ENCODE measurements at places on chromosomes 2 and 18.
A peak's percentile ranks its signal among the peaks of the same experiment; 100 is the strongest.

GRCh38 chr18:23274638-23275482, 139.6 kb downstream of the CABLES1 start:
- DNase-seq: no peak

DNA sequence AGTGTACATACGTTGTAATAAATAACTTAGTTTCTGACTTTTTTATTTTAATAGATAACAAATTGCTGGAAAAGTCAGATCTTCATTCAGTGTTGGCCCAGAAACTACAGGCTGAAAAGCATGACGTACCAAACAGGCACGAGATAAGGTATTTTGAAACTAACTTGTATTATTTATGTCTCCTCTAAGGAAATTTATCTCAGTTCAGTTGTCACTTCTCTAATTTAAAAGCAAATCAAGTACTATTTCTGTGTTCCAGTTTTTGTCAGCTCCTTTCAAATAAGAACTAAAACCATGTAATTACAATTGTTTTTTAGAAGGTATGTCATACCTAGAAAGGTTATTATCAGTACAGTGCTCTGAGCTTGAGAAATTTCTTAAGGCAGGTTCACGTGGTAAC, 4.6 kb downstream of the ATG16L1 start:
- no peak for DNase-seq

DNA sequence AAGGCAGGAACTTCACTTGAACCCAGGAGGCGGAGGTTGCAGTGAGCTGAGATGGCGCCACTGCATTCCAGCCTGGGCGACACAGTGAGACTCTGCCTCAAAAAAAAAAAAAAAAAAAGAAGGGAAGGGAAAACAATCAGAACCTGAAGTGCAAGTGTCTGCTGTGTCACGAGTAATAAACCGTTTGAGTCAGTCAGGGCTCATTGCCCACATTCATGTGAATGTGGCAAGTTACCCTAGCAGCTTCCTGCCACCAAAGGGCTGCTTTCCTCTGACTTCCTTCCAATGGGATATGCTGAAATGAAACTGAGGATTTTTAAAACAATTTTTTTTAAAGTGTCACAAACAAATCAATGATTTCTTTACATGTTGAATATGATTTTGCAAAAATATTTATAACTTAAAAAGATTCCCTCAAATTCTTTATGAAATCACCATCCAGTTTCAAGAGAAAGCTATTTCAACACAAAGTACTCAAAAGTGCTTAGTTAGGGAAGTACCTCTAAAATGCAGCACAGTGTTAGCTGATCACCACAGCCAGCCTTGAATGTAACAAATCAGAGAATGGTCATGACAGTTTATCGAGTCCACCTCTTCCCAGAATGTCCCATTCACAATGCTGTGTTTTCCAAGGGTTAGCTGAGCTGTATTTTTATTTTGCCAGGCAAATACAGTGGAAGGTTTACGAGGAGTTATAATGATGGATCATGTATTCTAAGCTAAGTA, 36.4 kb downstream of the WDSUB1 start:
- peak; percentile 55 for DNase-seq

- no peak for DNase-seq
Observed at GRCh38 chr2:200471324-200471848, 38.5 kb downstream of the KCTD18 start.

DNA sequence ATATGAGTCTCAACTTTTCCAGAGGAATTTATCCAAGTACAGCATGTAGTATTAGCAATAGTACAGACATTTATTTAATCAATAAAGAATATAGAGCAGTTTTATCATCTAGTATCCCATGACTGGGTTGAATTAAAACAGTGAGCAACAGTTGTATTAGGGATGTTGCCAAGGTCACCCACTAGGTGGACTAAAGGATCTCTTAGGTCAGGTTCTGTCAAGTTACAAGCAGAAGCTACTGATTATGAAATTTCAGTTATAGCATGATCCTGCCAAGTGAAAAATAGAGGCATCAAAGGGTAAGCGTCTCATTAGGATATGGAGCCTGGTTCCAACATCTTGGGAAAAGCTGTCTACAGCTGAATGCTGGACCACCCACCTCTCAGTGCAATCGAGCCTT, 52.1 kb upstream of the LAPTM4A start:
- no peak for DNase-seq

- no peak for DNase-seq
Observed at GRCh38 chr2:178829299-178829960, 22.2 kb upstream of the TTN start.

DNA sequence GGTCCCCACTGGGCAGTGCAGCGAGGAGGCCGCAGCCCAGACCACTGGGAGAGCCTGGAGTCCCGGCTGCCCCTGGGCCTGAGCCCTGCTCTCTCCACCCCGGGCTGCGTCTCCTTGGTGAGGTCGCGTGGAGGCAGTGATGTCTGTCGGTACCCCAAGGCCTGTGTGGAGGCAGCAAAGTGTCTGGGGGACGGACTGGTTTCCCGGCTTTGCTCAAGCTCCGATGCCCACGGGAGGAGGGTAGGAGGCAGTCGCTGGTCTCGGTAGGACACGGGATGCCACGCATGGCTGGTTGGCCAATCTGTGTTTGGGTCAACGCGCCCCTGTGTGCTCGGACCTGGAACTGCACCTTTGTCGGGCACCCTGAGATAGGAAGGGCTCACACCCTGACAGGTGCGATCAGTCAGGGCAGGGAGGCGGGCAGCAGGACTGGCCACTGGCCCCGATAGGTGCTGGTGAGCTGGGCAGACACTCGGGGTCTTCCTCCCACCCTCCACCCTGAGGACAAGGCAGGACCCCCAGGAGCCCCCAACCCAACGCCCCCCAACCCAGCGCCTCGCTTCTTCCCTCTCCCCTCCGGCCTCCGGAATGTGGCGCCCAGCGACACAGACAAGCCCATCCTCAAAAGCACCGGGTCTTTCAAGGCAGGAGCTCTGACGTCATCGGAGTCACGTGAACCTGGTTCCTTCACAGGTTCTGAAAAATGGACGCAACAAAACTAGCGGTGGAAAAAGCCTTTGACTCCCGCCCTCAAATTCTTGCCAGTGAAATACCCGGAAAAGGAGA, 288.6 kb downstream of the NDUFA10 start:
- no peak for DNase-seq

DNA sequence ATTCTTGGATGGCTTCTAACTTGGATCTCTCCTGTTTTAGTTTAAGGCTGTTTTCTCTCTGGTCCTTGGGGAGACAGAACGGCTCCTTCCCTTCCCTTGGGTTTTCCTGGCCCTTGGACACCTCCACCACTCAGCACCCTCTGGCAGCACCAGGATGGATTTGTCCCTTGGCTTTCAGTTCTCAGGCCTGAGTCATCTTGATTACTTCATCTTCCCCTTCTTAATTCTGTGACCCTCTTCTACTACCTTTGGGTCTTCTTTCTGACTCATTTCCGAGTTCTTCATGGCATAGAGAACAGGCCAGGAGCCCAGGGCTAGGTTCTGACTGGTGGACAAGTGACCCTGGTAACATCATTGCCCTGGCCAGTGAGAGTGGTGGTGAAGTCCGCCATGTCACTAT, 14.9 kb downstream of the IGFBP2 start:
- DNase-seq: no peak

- no peak for DNase-seq
Observed at GRCh38 chr2:226906163-226906693, 70.4 kb downstream of the RHBDD1 start.

DNA sequence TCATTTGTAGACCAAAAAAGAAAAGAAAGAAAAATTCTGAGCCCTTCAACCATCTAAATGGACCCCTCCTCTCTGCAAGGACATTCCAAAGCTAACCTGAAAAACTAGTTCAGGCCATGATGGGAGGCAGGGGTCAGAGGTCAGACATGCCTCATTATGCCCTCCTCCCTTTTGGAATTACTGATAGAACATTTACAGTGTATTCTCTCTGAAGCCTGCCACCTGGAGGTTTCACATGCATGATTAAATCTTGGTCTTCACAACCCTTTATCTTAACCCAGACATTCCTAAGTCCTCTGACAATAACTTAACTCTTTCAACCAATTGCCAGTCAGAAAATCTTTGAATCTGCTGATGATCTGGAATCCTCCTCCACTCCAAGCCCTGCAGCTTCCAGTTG, 86.0 kb downstream of the SPP2 start:
- DNase-seq: no peak

DNA sequence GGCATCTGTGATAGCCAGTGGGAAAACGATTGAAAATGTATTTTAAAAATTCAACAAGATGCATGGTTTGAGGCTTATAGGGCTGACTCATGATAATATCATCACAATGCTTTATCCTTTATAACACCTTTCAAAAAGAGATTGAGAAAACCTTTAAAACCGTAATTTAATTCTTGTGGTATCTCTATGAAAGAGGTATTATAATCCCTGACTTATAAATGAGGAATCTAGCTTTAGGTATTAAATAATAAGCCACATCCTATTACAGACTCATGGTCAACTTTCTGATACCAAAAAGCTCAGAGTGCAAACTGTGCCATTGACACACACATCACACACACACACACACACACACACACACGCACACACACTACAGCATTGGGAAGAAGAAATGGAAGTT, 134.6 kb upstream of the RAB12 start:
- no peak for DNase-seq

DNA sequence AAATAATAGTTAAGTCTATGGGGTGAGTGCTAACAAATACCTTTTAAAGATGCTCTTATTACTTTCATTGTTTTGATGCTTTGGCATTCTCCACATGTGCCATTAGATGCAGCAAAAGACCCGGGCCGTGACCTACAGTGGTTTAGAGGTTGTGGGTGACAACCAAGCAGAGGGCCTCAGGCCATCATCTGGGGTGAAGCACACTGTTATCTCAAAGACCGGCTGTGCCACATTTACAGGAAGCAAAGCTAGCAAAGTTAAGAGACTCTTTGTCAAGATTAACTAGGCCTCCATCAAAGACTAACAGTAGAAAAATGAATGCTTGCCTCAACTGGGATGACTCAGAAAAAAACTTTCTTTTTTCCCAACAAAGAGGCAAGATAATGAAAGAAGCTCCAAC, 695.3 kb downstream of the SATB2 start:
- no peak for DNase-seq

- DNase-seq: no peak
Observed at GRCh38 chr2:96887493-96888012, 17.7 kb upstream of the SEMA4C start.

GRCh38 chr2:130892793-130893785, 56.4 kb downstream of the ARHGEF4 start:
- DNase-seq: no peak

DNA sequence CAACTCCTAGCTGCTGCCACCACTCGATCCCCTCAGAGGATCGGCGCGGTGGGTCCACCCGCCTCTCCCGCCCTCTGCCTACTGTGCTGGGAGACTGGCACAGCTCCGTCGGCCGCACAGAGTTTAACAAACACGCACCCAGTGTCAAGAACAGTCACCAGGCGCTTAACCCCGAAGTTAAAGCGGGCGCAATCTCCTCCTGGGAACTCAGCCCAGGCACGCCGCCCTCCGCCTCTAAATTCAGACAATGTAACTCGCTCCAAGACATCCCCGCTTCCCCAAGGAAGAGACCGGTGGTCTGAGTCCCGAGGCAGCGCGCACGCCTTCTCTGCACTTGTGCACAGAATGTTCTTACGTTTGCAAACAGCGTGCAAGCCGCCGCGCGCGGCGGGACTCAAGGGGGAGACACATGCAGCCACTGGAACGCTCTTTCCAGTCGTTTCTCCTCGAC, 533 bp downstream of the CXCR4 start:
- peak; percentile 78 for DNase-seq

- DNase-seq: no peak
Observed at GRCh38 chr2:187580462-187581124, 26.4 kb upstream of the TFPI start.

DNA sequence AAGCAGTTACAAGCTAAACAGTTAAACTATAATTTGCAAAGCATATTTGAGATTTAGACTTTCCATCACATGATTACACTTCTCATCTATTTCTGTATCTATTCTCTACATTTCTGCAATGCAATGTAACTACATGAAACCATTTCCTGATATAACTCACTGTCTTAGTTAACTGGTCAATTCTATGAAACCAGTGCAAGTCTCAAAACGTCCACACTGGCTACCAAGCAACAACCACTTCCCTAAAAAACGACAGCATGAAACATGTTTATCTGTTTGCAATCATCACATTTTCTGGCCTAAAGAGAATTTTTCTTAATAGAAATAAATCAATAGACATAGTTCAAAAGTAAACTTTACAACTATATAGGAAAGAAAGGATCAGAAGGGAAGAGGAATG, 17.4 kb downstream of the FECH start:
- DNase-seq: no peak

- no peak for DNase-seq
Observed at GRCh38 chr2:151762694-151763093, 28.4 kb upstream of the NEB start.

DNA sequence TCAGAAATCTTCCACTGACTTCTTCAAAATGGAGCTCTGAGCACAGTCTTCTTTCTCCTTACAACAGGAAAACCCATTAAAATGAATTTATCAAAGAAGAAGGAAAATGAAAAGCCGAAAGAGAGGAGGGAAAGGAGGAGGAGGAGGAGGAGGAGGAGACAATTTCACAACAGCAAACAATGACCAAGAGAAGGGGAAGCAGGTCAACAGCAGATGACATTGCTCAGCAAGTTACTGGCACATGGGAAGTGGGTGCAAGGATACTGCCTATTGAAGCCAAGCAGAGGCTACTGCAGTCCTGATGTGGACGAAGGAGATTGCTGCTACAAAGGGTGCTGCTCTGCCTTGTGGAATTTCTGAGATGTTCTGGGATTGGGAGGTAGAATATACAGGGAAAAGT, 268.2 kb upstream of the FBXO11 start:
- DNase-seq: no peak

- no peak for DNase-seq
Observed at GRCh38 chr2:1990724-1991123, 246.4 kb upstream of the PXDN start.

DNA sequence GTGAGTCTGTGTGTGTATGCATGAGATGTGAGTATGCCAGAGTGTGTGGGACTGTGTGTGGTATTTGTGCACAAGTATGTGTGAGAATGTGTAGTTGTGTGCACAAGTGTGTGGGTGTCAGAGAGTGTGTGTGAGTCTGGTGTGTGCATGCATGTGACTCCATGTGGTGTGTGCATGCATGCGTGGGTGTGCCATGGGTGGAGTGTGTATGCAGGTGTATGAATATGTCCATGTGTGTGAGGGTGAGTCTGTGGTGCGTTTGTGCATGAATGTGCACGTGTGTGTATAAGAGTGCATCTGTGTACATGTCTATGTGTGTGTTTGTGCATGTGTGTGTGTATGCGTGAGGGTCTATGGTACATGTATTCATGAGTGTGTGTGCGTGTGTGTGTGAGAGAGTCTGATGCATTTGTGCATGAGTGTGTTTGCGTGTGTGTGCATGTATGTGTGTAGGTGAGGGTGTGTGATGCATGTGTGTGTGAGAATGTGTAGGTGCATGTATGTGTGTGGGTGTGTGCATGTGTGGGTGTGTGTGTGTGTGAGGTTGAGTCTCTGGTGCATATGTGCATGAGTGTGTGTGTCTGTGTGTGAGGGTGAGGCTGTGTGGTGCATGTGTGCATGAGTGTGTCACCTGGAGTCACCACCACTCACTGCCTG, 226.8 kb downstream of the LDLRAD4 start:
- DNase-seq: no peak

DNA sequence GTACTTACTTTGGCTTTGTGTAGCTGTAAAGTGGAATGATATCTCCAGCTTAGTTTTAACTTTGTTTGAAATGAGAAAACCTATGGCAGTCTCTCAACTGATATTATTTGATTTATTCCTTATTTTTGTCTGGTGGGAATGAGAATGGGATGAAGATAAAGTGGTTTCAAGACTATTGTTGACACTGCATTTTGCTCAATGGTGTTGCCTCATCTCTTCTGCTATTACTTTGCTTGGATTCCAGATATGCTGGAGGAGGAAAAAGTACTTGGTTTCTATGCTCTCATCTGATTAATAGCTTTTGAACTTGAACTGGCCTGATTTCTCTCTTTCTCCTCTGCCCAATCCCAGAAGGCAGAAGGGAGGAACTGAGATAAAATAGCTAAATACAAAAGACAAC, 198.2 kb downstream of the CTNNA2 start:
- no peak for DNase-seq

Data from lower lobe of right lung (tissue), 2 donors.